ENCODE measurements at places on chromosomes 5 and 9.
A peak's percentile ranks its signal among the peaks of the same experiment; 100 is the strongest.

- DNase-seq, result no peak
- H3K4me3 ChIP-seq, result no peak overlapping the region
- H3K27me3 ChIP-seq, result no peaks in the 10 kb centered on the region
- H3K4me1 ChIP-seq, result no peaks in the 10 kb centered on the region
- no peaks in the 10 kb centered on the region for H3K36me3 ChIP-seq
Measured at GRCh38 chr9:6877671-6878161, 119.9 kb downstream of the KDM4C start.

GRCh38 chr9:97316904-97317303 lies 9.4 kb downstream of the CCDC180 start:
- H3K4me3 ChIP-seq, result no peak overlapping the region
- peaks cover 8% of the 10 kb centered on the region for H3K36me3 ChIP-seq
- no peaks in the 10 kb centered on the region for H3K27me3 ChIP-seq
- no peak for DNase-seq
- no peak overlapping the region for H3K27ac ChIP-seq

DNA sequence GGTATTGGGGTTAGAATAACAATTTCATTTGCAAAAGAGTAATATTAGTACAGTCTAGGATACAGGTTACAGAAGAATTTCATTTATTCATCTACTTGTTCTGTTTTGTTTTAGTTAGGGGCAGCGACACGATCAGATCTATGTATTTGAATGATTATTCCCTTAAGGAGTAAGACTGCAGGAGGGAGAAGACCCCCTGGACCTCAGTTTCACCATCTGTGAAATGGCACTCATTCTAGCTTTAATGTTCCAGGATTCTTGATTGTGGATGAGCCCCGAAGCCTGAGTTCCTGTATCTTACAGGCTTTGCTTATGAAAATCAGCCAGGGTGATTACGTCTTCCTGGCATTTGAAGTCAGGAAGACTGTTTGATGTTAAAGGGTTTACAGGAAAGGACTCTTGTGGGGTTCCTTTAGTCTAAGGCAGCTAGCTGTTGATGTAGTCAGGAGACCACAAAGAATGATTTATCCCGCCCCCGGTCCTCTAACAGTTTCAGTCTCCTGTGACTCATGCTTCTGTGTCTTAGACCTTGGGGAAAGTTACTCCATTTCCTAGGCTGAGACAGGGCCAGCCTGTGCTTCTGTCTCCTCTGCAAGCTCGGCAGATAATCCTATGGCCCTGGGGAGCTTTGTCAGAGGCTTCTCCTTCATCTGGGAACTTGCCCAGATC lies 11.5 kb downstream of the SMIM3 start:
- peaks cover 3% of the 10 kb centered on the region for H3K36me3 ChIP-seq
- H3K27me3 ChIP-seq, result no peaks in the 10 kb centered on the region
- H3K4me1 ChIP-seq, result peaks cover 3% of the 10 kb centered on the region

GRCh38 chr5:132464156-132464939 lies 26.2 kb downstream of the IRF1 start:
- no peak for DNase-seq
- H3K4me3 ChIP-seq, result no peak overlapping the region
- H3K27ac ChIP-seq, result peak overlapping the region; percentile 44
- peaks cover 15% of the 10 kb centered on the region for H3K36me3 ChIP-seq
- H3K27me3 ChIP-seq, result no peaks in the 10 kb centered on the region

DNA sequence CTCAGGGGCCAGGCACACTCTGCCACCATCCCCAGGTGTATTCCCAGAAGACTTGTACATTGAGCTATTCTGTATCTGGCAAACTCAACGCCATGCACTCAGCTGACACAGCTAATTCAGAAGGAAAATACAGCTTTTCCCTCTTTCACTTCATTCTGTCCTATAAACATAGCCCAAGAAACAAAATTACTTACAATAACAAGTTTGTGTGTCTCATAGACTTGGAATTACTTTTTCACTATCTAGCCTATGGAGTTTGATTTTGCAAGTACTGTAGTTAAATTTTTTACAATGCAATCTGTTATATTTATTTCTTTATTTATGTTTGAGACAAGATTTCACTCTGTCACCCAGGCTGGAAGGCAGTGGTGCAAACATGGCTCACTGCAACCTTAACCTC lies 125.1 kb upstream of the KLF9 start:
- DNase-seq, result no peak
- H3K27ac ChIP-seq, result no peak overlapping the region
- peaks cover 6% of the 10 kb centered on the region for H3K4me1 ChIP-seq

GRCh38 chr9:16732546-16732945 lies 137.9 kb downstream of the BNC2 start:
- no peak for DNase-seq
- H3K27me3 ChIP-seq, result no peaks in the 10 kb centered on the region
- no peaks in the 10 kb centered on the region for H3K36me3 ChIP-seq
- no peak overlapping the region for H3K27ac ChIP-seq
- no peaks in the 10 kb centered on the region for H3K4me1 ChIP-seq

- no peaks in the 10 kb centered on the region for H3K4me1 ChIP-seq
- no peaks in the 10 kb centered on the region for H3K36me3 ChIP-seq
- H3K27ac ChIP-seq, result no peak overlapping the region
- no peak overlapping the region for H3K4me3 ChIP-seq
Measured at GRCh38 chr5:169389318-169389717, 88.4 kb upstream of the SLIT3 start.

- H3K36me3 ChIP-seq, result no peaks in the 10 kb centered on the region
- H3K27me3 ChIP-seq, result no peaks in the 10 kb centered on the region
- no peak for DNase-seq
- H3K4me3 ChIP-seq, result no peak overlapping the region
- H3K27ac ChIP-seq, result no peak overlapping the region
- no peaks in the 10 kb centered on the region for H3K4me1 ChIP-seq
Measured at GRCh38 chr5:97847920-97848631, 665.0 kb upstream of the RIOK2 start.

- H3K27me3 ChIP-seq, result no peaks in the 10 kb centered on the region
- no peaks in the 10 kb centered on the region for H3K4me1 ChIP-seq
- no peak overlapping the region for H3K4me3 ChIP-seq
- no peak overlapping the region for H3K27ac ChIP-seq
- no peak for DNase-seq
Measured at GRCh38 chr5:146363161-146363874, 24.7 kb downstream of the POU4F3 start.
